ENCODE measurements at places on chromosomes 5 and 9. TPM values are rescaled to one million over a fixed set of nuclear protein-coding genes. Genes with fewer than 3 reads are reported as not detected.

The SURF2 gene
- 6.9 TPM for total RNA-seq

The ADGRV1 gene
- 0.13 TPM for total RNA-seq

The PCDHGB3 gene
- total RNA-seq: 8.6 TPM

The MTAP gene
- 26.5 TPM for total RNA-seq

The CRB2 gene
- total RNA-seq: under 0.01 TPM

The NUTM2G gene
- total RNA-seq: not detected

The ANXA2R gene
- total RNA-seq: 4.4 TPM

The SLC31A1 gene
- total RNA-seq: 39.3 TPM

The GLRA1 gene
- total RNA-seq: not detected

The FOXD4L3 gene
- not detected for total RNA-seq

All from articular chondrocyte of knee joint (primary cell).